ENCODE measurements at places on chromosomes 4 and X.

DNA sequence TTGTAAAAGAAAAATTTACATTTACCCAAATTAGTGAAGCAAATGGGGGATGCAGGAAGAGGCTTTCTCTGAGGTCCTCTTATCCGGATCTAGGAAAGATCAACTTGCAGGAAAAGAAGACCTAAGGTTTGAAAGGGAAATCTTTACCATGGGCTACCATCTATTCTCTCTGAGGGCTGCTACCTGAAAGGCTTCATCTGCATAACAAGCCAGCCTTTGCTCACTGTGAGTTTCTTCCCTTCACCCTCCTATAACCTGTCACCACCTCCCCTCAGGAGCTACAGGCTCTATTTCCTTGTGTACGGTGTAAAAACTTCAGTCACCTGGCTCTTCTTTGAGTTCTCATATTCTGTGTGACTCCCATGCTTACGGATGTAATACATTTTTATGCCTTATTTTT, 118.6 kb upstream of the BEND4 start:
- DNase-seq: no peak

- DNase-seq: no peak
These were observed 48.2 kb downstream of the CASK start for GRCh38 chrX:41875142-41875541.

DNA sequence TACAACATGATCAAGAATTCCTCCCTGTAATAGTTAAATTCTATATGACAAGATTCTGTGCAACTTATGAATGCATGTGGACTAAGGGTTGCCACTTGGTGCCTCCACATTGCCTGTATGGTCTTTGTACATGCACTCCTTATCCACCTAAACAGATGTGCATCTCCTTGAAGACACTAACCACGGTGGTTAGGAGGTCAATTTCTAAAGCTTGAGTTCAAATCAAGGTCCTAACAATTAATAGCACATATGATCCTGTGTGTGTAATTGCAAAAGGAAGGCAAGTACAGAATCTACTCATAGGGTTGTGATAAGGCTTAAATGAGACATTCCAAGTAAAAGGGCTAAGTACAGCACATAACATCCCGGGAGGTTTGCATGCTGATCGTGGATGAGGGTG, 1.5 kb upstream of the IL21 start:
- no peak for DNase-seq

DNA sequence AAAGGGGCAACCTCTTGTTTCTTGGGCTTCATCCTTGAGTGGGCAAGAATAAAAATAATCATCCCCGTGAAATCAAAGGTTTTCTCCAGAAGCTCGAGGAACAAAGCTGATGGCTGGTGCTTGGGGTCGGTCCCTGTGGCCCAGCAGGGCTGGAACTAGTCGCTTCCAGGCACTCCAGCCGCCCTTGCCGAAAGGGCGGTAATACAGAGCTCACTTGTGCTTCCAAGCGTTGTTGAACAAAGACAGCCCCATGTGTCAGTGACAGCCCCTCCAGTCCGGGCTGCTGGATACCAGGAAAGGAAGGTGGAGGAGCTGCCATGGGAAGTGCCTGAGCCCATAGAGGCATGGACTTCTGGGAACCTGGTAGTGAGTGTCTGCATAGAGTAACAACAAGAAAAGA, 5.2 kb downstream of the HELT start:
- no peak for DNase-seq

DNA sequence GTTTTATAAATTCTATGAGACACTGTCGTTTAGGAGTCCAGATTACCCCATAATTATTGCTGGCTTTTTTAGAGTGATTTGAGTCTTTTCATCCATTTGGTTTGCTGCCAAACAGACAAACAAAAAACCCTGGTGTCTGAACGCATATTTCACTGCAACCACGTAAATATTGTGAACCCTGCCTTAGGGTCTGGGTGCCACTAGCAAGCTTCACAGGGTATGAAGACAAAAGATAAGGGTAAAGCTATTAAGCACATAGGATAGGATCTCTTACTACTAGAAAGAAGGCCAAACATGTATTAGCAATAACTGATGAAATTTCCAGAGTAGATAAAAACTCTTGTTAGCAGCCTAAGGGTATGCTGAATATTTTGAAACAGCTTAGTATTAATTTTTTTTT, 143.3 kb downstream of the BANK1 start:
- DNase-seq: no peak

DNA sequence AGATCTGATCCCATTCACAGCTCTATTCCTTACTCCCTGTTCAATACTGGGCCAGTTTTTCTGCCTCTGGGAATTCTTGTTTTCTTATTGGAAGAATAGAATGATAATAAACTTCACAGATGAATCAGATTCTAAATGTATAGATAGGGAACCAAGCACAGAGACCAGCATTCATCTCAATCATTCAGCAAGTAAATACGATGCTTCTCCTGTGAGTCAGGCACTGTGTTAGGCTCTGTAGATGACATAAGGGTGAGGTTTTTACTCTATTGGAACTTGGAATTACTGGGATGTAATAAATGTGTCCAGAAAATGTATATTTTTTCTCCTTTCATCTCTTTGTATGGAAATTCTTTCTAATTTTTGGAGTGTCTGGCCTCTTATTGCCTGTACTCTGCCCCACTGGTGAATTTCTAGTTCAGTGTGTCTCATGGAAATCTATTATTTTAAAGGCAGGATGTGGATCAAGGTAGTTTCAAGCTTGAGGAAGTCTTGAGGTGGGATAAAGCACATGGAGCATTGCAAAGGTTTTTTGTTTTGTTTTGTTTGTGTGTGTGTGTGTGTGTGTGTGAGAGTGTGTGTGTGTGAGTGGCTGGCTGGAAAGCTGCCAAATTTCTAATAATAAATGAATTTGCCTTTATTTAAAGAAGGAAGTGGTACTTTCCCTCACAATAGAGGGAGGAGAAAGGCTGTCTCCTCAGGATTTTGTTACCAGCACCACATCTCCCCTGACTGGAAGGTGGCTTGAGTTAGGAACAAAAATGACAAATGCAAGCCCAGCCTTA, 117.9 kb upstream of the HS3ST1 start:
- DNase-seq: no peak

- peak; percentile 88 for DNase-seq
These were observed 738.7 kb upstream of the NDST4 start for GRCh38 chr4:115851918-115852766.

DNA sequence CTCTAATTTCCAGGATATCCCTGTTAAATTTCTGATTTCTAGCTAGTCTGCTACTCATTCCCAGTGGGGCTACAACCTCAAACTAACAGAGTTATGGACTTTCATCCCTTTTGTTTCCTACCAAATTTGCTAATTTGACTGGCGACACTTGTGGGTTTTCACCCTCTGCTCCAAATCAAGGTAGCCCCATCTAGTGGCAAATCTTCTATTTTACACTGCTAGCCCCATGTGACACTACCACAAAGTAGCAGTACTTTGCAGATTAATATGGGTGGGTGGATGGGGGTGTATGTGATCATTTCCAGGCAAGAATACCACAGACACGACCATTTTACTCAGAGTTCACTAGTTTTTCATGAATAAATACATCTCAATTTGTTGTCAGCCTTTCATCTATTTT, 150.3 kb downstream of the MSL3 start:
- peak; percentile 50 for DNase-seq

Measured in endodermal cell (in vitro differentiated cells).